SIG-M5 (cell line): ENCODE measurements at places on chromosomes 3 and 15.

GRCh38 chr3:57910990-57911389 lies 97.2 kb upstream of the FLNB start:
- DNase-seq = no peak

DNA sequence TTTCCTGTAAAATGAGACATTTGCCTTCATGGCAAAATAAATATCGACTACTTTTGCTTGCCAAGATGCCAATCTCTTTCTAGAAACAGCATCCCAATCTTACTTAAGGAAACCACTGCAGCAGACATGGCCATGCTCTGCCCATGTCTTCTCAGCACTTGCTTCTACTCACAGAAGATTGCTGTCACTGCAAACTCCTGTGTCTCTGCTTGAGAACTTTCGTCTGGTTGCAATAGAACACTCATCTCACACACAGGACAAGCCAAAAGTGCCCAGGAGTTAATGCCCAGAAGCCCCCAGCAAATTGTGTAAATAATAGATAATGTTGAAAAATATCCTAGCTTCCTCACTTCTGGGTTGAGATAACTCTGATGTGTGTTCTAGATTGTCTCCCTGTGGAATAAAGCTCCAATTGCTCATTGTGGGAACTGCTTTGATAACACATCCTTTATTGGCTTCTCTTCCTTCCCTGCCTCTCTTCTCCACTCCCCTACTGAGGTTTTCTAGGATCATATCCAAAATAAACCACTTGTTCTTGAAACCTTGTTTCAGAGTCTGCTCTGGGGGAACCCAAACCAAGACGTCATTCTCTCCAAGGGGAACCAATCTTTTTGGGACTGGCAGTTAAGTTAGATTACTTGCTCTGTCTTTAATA lies 156.3 kb upstream of the STRIT1 start:
- DNase-seq = no peak

DNA sequence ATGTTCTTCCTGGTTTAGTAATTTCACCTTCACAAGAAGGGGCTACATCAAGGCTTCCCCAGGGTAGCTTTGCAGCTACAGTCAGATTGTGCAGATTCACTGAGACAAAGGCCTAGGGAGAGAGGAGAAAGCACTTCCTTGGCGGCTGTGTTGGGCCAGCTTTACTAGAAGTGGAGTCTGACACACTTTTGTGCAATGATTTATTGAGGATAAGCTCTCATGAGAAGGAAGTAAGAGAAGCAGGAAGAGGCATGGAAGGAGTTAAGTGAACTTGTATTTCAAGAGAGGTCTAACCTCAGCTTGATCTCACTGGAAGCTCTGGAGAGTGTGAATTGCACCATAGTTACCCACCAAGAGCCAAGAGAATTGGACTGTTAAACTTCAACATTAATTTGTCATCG lies 78.9 kb downstream of the TGFBR2 start:
- no peak for DNase-seq

DNA sequence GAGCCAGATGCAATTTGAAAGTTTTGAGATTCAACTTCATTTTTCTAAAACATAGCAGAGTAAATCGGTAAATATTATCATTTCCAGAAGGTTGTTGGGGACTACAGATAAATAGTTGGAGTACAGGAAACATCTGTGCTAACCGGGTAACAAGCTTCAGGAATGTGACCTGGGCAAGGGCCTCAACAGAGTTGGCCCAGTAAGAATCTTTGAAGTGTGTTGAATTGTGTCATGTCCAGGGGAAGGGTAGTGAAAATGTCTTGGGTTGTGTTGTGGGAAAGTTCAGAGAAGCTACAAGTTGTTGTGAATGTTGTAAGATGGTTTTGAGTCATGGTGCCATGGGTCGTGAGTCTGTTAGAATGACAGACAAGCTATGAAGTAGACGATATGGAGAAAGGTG lies 35.7 kb downstream of the SQOR start:
- DNase-seq = no peak

- no peak for DNase-seq
Measured at GRCh38 chr3:114405202-114405990, 111.6 kb downstream of the TIGIT start.

DNA sequence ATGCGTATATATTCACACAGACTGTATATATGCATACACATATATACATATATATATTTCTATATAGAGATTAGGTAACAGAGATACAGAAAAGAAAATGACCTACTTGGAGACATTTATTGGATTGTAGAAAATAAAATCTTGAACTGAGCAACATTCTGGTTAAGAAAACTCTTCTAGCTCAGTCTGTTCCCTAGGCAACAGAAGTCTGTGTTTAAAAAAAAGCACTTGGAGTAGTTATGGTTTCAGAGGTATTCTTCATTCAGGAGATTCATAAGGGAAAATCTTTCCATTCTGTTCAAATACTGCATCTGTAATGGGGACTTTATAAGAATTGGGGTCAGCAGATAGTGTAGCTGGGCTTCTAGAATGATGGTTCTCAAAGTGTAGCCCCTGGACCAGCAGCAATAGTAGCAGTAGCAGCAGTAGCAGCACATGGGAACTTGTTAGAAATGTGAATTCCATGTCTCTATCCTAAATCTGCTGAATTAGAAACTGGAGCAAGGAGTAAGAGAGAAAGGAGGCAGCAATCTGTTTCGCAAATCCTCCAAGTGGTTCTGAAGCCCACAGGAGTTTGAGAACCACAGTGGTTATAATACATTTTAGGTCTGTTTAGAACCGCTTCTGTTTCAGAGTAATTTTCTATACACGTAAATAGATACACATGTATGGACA lies 112.8 kb upstream of the TMEM108 start:
- no peak for DNase-seq

- DNase-seq = no peak
Measured at GRCh38 chr3:126797563-126797962, 93.5 kb downstream of the CHCHD6 start.

- DNase-seq = no peak
Measured at GRCh38 chr3:16896820-16897219, 12.1 kb downstream of the PLCL2 start.

GRCh38 chr3:44330444-44330843 lies 8.1 kb upstream of the TCAIM start:
- DNase-seq = no peak

- no peak for DNase-seq
Measured at GRCh38 chr3:122799322-122799721, 4.5 kb downstream of the SLC49A4 start.

GRCh38 chr3:14531856-14532395 lies 8.2 kb downstream of the GRIP2 start:
- DNase-seq = no peak
